ENCODE measurements at places on chromosomes 1 and 21.

GRCh38 chr1:183226361-183226760 is 40.3 kb downstream of the LAMC2 start:
- no peak for DNase-seq

DNA sequence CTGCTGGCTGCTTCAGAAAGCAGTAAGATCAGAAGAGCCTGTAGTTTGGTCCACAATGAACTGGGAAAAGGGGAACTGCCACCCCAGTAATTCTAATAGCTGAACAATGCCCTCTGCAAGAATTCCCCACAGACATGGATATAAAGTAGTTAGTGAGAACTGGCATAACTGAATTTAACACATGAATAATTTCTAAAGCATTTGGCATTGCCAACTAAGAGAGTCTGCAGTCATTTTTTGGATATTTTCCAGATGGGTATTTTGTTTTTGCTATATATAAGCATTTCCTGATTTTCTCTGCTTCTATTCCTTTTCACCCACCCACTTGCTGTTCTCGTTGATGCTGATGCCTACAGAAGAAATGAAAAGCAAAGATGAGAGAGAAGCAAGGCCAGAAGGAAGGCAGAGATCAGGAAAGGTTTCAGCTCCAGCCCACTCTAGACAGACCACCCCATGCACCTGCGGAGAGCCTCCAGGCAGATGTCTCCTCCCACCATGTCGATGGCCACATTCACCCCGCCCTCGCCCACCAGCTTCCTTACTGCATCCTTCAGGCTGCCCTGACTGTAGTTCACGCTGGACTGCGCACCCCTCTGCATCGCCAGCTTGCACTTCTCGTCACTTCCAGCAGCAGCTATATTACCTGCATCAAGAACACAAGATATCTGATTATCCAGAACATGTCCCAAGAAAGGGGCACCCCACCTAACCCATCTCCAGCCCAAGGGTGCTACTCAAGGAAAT is 55.9 kb upstream of the SEC16B start:
- no peak for DNase-seq

- no peak for DNase-seq
Observed at GRCh38 chr1:227190321-227190720, 128.0 kb downstream of the CDC42BPA start.

GRCh38 chr1:64567426-64568170 is 97.7 kb downstream of the CACHD1 start:
- no peak for DNase-seq

- DNase-seq: no peak
Observed at GRCh38 chr1:40926441-40926840, 53.1 kb upstream of the CTPS1 start.

DNA sequence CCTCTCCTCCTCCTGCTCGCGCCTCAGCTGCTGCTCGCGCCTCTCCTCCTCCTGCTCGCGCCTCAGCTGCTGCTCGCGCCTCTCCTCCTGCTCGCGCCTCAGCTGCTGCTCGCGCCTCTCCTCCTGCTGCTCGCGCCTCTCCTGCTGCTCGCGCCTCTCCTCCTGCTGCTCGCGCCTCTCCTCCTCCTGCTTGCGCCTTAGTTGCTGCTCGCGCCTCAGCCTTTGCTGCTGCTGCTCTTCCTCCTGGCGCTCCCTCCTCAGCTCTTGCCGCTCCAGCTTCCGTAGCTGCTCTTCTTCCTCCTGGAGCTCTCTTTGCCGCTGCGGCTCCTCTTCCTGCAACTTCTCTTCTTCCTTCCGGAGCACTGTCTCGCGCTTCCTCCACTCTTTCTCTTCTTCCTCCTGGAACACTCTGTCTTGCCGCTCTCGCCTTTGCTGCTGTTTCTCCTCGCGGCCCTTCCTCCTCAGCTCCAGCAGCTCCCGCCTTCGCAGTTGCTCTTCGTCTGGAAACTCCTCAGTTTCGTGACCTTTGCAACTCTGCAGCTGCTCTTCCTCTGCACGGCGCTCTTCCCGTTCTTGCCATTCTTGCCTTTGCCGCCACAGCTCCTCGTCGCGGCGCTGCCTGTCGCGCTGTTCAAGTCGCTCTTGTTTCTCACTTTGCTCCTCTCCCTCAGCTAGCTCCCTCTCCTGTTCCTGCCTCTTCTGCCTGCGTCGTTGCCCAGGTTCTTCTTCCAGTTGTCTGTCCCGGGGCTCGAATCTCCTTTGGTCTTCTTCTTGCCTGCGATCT is 3.0 kb downstream of the TCHH start:
- DNase-seq: no peak

DNA sequence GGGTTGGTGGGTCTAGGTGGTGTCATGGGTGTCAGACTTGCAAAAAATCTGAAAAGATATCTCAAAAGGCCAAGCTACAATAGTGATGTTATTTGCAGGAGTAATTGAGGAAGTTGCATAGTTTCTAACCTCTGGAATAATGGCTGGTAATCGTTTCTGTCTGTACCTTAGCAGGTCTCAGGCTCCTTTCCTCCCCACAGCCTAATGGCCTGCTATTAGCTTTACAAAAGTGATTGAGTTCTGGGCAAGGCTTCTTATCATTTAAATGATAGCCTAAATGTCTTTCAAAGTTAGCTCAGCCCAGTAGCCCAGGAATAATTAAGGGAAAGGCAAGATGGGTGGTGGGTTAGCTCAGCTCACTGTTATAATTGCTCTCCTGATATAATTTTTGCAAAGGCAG is 37.7 kb upstream of the IGSF5 start:
- no peak for DNase-seq

DNA sequence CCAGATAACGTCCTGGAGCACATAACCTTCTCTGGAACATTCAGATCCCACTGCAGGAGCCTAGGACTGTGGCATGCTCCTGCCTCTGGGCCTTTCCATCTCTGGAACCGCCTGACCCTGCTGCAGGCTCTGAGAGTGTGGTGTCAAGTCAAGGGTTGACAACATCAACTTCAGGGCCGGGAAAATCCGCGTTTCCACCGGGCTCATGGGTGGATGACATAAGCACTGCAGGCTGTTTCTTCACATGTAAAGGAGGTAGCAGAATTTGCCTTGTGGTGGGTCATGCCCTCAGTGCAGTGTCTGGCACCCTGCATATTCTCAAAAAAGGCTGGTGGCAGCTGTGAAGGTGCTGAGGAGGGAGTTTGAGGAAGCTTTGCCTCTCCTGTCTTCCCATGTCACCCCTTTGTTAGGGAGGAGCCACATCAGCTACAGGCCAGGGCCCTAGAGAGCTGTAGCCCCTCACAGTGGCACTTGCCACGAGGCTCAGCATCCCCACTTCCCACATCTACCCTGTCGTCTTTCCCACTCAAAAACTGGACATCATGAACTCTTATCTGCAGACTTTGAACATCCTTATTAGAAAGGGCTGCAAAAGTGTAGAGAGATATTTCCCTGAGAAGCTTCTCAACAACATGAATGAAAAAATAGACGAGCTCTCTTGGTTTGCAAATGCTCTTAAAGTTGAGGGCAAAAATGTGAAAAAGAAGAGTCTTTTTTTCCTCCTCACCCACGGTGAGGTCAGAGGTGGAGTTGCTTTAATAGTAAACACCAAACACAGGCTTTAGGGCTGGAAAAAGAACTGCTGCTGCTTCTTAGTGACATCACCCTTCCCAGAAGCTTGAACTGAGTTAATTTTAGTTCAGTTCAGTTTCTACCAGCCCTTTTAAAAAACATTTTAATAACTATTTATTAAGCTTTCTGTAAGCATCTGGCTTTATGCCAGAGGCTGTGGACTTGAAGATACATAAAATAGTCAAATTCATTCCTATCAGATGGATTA is 121.3 kb downstream of the HUNK start:
- no peak for DNase-seq

DNA sequence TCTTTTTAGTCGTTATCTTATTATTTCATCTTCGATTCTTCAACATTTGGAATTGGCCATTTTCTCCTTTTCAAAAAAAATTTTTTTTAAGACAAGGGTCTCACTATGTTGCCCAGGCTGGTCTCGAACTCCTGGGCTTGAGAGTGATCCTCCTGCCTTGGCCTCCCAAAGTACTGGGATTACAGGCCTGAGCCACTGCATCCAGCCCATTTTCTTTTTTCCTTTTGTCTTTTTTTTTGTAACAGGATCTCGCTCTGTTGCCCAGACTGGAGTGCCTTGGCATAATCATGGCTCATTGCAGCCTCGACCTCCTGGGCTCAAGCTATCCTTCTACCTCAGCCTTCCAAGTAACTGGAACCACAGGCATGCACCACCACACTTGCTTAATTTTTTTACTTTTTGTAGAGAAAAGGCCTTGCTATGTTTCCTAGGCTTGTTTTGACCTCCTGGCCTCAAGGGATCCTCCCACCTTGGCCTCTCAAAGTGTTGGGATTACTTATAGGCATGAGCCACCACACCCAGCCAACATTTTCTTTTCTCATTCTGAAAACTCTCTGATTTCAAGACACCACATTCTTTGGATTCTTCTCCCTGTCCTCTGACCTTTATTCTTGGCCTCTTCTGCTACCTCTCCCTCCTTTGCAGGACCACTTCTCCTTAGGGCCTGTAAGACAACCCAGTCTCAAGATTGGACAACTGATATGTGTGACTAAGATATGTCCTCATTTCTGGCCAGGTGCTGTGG is 6.0 kb upstream of the MAP1LC3C start:
- no peak for DNase-seq

DNA sequence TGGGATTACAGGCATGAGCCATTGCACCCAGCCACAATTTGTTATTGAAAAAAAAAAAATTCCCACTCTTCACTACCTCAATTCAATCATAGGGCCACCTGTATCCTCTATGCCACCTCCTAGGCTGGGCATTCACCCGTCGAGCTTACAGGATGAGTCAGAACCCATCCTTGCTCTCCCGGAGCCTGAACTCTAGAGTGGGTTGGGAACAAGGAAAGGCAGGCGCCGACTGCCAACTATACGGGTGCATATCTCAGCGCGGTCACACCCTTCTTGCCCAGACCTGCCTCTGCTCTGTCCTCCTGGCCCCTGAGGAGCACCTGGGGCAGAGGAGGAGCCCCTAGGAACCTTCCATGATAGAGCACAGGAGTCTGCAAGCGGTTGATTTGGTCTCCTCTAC is 21.4 kb upstream of the LBR start:
- no peak for DNase-seq

DNA sequence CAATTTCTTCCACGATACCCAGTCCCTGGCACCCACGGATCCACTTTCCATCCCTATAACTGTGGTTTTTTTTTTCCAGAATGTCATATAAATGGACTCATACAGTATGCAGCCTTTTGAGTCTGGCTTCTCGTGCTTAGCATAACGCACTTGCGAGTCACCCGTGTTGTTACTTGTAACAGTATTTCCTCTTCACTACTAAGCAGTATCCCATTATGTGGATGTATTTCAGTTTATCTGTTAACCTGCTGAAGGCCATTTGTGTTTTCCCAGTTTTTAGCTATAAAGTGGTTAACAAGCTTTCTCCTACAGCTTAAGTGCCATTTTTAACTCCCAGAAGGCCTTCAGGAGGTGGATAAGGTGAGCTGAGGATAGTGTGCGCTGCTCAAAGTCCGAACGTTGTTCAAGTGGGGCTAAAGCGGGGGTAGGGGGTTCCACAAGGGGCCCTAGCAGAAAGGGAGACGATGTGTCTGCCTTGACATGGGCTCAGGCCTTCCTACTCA is 829 bp downstream of the ADAR start:
- DNase-seq: no peak

- DNase-seq: no peak
Observed at GRCh38 chr1:245197121-245197520, 42.3 kb downstream of the KIF26B start.

- DNase-seq: no peak
Observed at GRCh38 chr1:30774550-30775432, 17.2 kb upstream of the LAPTM5 start.

- no peak for DNase-seq
Observed at GRCh38 chr1:53733975-53734649, 4.9 kb downstream of the GLIS1 start.

GRCh38 chr1:234262007-234262753 is 111.1 kb upstream of the COA6 start:
- no peak for DNase-seq

- no peak for DNase-seq
Observed at GRCh38 chr1:165317612-165318011, 38.9 kb downstream of the LMX1A start.

DNA sequence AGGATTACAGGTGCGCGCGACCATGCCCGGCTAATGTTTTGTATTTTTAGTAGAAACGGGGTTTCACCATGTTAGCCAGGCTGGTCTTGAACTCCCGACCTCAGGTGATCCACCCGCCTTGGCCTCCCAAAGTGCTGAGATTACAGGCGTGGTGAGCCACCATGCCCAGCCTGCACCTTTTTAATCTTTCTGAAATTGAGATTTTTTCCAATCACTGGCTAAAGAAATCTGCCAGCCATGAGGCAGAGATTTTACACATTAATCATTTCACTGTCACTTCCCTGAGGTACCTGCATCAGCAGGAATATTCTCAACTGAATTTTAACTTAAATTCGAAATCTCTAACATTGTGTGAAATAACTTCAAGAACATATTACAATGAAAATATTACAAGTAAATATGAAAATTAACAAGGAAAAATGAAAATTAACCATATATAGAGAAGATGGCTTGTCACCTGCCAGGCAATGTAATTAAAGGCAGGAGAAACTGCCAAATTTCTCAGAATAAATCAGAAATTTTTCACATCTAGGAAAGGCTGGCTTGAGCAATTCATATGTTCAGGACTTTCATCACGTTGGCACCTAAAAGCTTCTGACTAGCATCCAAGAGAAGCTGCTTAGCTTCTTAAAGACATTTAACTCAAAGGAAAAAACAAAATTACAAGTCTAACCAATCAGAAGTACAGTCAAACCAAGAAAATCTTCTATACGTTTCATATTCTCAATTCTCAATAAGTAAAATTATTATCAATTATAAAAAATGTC is 5.9 kb downstream of the ANKRD13C start:
- DNase-seq: no peak

GRCh38 chr1:55506740-55507577 is 291.8 kb upstream of the USP24 start:
- DNase-seq: peak; percentile 49

GRCh38 chr21:33185852-33186251 is 43.9 kb upstream of the IFNAR2 start:
- DNase-seq: no peak

DNA sequence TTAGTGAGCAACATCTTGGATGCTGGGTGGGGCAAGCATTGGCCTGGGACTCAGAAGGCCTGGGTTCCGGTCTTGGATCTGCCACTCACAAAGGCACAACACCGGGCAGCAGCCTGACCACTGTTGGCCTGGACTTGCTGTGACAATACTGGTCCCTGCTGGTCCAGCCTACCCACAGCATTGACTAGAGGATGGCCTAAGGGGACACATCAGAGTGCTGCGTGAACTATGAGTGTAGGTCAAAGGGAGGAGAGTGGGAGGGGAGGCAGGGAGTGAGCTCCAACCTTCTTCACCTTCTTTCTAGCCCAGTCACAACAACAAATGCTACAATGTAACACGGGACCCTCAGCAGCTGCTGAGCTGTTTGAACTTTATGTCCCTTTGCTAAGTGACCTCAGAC is 31.1 kb downstream of the TMEM50A start:
- no peak for DNase-seq
